NCI-H345 (cell line): ENCODE measurements at places on chromosomes 16 and 17.

GRCh38 chr17:73091770-73092522, 542 bp downstream of the SLC39A11 start:
- peak; percentile 40 for DNase-seq

- DNase-seq, result no peak
These were observed 26.0 kb downstream of the TMEM204 start for GRCh38 chr16:1559446-1559975.

GRCh38 chr17:75318615-75319222, 29.5 kb upstream of the SLC25A19 start:
- DNase-seq, result no peak

DNA sequence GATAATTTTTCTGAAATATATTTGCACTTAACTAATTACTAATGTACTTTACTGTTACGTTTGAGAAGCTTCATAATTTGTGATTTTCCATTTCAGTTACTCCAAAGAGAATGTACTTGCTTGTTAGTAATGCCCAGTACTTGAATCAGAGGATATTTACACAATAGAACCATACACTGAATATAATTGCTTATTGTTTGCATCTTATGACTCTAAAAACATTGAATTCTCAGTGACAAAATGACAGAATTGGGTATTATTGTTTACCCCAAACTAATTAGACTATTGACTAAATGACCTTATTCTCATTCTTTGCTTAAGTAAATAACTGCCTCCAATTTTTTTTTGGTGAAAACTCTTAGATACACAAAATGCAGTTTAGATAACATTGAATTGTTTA, 8.9 kb downstream of the CCP110 start:
- no peak for DNase-seq

DNA sequence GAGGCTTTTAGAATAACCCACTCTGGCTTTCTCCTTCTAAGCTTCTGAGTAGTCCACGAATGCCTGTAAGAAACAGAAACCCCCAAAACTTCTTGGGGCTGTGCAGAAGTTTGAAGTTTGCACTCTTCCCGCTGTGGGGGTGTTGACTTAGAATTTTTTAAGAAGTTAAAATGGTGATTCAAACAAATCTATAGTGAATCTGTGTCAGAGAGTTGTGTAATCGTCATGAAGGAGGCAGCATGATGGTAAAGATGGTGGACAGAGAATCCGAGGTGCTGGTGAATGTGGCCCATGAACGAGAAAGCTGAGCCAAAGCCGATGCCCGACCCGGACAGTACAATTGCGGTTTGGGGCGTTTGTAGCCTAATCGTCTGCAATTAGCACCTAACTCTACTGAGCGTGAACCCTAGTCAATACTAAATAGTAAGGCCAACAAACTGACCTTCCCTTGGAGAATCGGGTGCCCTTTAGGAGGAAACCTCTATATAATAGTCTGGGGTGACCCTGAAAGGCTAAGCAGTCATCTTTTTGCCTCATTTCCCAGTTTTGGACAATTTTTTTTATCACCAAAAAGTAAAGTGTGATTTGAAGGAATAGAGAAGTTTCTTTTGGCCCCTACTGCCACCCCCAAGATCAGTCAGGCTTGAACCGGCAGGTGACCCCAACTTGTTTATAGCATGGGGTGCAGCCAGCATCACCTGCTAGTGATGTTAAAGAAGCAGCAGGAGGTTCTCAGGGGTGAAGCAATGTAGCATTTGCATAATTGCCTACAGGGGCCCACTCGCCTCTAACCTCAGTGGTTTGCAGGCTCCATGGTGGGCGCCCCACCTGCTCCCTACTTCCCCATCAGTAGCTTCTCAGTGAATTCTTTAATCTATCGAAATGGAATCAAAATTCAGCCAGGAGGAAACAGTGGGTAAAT, 11.2 kb downstream of the IRF8 start:
- DNase-seq, result no peak

DNA sequence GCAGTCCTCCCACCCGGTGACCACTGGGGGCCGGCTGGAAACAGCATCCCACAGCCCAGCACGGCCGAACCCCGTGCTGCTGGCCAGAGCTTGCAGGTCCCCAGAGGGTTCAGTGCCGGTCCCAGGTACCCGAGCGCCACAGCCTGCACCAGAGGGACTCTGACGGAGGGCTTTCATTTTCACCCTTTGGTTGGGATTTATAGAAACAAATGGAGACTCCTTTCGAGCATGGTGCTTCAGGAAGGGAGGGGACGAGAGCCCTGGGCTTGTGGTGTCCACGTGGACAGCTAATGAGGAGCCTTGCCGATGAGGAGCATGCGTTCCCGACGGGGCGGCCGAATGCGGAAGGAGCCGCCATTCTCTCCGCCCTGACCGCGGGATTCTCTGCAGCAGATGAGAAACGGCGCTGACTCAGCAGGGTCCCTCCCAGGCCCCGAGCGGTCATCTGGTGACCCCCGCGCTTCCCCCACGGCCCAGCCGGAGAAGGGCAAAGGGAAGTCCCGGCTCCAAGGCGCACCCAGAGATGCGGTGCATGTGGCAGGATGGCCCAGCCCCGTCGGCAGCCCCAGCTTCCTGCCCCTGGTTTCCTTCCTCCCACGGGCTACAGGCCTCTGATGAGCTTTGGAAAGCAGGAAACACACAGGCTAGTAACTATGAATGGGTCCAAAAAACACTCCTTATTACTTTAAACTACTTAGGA, 9.8 kb downstream of the SLC38A10 start:
- no peak for DNase-seq

DNA sequence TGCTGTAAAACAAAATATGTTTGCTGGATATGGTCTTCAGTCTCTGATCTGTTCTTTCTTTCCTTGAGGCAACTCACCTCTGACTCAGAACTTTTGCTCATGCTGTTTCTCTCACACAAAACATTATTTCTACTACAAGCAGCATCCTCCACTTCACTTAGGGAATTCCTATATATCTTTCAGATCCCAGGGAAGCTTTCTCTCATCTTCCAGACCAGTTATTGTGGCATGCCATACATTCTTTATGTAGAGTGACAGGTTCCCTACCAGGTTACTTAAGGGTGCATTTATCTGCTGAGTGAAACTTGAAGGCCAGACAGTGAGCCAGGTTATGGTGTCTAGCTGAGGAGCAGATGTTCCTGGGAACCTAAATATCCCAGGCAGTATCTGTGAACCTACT, 1226.0 kb downstream of the CDH8 start:
- no peak for DNase-seq

DNA sequence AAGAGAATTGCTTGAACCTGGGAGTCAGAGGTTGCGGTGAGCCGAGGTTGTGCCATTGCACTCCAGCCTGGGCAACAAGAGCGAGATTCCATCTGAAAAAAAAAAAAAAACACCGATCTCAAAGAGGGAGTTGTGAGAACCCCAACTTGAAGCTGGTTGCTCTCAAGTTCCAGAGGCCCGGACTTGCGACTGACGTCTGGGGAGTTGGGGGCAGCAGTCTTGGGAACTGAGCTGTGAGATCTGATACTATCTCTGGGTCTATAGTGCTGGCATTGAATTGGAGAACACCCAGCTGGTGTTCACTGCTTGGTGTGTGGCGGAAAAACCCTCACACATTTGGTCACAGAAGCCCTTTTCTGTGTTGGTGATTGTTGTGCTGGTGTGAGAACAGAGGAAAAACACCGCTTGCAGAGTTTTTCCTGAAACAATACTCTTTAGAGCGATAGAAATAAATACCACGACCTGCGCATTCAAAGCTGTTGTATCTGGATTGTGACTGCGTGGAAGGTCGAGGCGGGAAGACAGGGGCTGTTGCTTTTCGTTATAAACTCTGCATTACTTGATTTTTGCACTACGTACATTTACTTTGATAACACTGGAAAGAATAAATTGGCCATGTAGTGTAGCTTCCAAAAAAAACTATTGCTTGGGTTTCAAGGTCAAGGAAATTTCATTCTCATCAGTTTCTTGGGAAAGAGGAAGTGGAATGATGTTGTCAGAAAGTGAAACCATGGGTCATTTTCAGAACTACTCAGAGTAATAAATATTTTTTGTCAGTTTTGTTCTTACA, 8.8 kb downstream of the SCIMP start:
- DNase-seq, result no peak

DNA sequence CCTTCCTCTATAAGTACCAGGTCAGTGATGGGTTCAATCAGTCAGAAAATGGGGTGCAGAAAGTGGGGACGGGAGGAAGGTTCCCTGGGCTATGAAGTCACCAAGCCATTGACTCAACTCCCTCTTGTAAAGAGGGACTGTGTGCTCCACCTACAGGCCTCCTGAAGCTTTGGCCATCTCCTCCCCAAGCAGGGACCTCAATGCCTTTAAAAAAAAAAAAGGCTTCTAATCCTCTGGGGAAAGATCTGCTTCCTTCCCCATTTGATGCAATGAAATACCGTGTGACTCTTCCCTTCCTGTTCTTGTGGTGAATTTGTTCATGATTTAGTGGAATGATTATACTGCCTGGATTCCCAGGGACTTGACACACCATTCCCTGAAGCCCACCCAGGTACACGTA, 30.8 kb downstream of the VWA3A start:
- no peak for DNase-seq

DNA sequence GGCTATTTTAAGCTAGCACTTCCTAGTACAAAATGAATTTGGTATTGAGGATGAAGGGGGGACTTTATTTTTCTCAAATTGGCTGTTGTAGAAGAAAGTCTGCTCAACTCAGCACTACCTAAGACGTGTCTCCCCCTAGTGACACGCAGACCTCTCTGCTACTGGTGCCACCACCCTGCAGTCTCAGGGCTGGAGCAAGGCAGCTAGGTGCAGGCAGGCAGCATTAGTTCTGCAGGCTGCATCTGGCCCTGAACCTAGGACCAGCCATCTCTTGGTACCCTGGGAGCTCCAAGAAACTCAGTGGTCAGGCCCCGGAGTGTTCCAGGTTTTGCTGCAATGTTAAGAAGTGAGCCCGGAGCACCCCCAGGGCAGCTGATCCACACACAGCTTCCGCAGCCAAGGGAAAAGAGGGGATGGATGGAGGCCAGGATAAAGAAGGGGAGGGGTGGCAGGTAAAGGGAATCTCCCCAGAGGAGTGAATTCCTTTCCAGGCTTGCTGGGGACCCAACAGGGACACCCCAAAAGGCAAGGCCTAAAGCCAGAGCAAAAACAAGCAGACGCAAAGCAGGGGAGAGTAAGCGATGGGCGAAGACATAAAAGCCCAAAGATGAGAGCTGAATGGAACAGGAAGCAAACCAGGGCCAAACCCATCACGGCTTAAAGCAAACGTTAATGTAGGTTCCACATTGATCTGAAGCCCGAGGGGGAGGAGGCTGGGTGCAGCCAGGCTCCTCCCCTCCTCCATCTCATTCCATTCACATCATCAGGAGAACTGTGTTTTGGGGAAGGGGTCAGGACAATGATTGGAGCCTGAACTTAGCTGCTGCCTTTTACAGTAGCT, 200.5 kb downstream of the ZFHX3 start:
- no peak for DNase-seq

- no peak for DNase-seq
These were observed 23.1 kb downstream of the MIS12 start for GRCh38 chr17:5509482-5509881.

DNA sequence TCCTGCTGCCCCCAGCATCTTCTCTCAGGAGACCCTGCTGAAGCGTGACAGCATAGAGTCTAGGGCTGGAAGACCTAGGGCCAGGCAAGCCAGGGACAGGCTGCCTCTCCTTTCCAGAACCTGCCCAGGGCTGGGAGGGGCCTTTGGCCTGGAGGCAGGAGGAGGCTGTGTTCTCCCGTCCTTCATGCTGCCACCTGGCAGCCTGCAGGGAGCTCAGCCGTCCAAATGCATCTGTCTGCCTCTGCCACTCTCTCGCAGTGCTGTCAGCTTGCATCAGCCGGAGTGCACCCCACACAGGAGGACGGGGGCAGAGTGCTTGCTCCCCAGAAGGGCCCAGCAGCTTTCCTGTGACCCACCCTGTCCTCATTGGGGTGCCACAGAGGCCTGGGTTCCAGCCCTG, 31.3 kb downstream of the ARHGAP23 start:
- DNase-seq, result peak; percentile 57

DNA sequence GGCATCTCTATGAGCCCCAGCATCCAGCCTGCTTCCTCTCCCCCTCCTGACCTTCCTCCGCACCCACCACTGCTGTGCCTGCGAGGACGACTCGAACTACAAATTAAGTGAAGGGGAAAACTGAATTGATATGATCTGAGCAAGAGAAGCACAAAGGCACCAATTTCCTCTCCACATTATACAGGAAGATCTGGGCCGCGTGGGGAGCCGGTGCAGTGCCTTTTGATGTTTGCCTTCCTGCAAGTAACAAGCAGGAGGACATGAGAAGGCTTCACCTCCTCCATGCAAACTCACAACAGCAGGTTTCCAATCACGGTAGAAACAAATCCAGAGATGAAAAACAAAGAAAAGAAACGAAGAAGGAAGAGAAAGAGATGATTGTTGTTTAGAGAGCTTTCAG, 57.8 kb upstream of the MMP2 start:
- DNase-seq, result no peak

DNA sequence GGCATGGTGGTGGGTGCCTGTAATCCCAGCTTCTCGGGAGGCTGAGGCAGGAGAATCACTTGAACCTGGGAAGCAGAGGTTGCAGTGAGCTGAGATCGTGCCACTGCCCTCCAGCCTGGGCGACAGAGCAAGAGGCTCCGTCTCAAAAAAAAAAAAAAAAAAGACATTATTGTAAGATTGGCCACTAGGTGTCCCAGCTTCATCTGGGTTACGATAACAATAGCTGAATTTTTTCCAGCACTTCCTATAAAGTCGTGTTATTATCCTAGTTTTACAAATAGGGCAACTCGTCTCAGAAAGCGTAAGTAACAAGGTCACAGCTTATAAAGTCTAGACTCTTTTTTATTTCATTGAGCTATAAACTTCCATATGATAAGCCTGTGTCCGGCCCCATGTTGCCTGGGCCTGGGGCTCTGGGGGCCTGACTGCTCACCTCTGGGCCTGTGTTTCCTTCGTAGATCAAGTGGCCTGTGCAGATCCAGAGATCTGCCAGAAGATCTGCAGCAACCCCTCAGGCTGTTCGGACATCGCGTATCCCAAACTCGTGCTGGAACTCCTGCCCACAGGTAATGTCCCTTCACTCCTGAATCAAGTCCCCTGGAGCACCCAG, 60.5 kb downstream of the SLC5A11 start:
- no peak for DNase-seq

DNA sequence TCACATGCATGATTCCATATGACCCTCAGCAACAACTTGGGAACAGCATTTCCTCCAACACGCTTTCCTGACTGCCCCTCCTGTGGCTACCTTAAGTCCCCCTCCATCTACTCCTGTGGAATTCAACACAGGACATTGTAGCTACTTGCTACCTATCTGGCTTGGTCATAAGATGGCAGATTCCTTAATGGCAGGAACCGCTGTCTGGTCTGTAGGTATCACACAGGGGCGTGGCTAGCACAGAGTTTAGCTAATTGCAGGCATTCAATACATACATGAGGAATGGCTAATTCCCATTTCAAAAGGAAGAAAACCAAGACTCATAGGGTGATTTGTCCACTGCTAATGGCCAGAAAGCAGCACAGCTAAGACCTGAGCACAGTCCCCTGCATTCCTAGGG, 8.6 kb downstream of the LRRC59 start:
- no peak for DNase-seq

- DNase-seq, result no peak
These were observed 11.9 kb downstream of the PER1 start for GRCh38 chr17:8140065-8141029.

DNA sequence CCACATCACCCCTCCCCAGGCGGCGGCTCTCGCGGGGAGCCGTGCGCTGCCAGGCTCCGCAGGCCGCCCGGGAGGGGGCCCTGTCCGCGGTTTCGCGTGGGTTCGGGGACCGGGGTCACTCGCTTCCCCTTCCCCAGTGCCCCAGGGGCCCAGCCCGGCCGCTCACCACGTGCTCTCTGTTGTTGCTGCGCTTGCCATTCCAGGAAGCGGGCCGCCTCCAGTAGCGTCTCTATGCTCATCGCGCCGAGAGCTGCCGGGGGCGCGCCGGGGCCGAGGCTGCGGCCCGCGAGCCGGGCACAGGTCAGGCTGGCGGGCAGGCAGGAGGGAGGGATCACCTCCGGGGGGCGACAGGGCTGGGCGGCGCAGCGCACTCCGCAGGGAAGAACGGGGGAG, 390 bp downstream of the MNT start:
- DNase-seq, result peak; percentile 23
